ENCODE measurements at places on chromosomes 13 and 19. TPM values are rescaled to one million over a fixed set of nuclear protein-coding genes. Genes with fewer than 3 reads are reported as not detected.

PRR20B gene
- not detected for total RNA-seq

LYL1 gene
- total RNA-seq: 2.1 TPM

ZNF20 gene
- 26.4 TPM for total RNA-seq

SIGLEC11 gene
- total RNA-seq: 0.09 TPM

GAPDHS gene
- not detected for total RNA-seq

ZNF600 gene
- total RNA-seq: 12.7 TPM

DUXA gene
- not detected for total RNA-seq

CGB5 gene
- not detected for total RNA-seq

GRCh38 chr13:94967183-94968039, 255.1 kb upstream of the SOX21 start:
- peak; percentile 64 for ATAC-seq

GRCh38 chr19:8142513-8142900, 6.9 kb downstream of the FBN3 start:
- no peak for ATAC-seq

GRCh38 chr13:45454204-45454603, 10.5 kb upstream of the COG3 start:
- ATAC-seq: no peak

GRCh38 chr13:98526182-98526512, 50.8 kb downstream of the STK24 start:
- ATAC-seq: no peak

DNA sequence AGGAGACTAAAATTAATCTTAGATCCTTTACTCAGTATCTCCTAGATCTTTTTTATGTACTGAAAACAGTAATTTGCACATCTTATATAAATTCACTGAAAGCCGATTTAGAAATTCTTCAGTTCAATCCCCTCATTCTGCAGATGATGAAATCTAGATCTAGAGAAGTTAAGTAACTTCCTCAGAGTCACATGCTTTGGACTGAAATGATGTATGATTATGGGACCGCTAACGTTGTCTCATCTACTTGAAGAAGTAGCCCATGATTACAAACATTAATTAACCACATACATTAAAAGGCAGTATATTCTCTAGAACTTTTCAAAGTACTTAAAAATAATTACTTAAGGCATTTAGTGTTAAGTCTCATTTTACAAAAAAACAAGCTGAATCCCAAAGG, 37.8 kb downstream of the ELF1 start:
- ATAC-seq: no peak

- ATAC-seq: peak; percentile 52
Observed at GRCh38 chr19:41928221-41928683, at the start of gene ERFL. ERFL (minus strand) TSS chr19:41928449; CDS start chr19:41912919, 15,530 bp downstream.

GRCh38 chr19:801030-801860, 4.0 kb downstream of the PTBP1 start:
- no peak for ATAC-seq

GRCh38 chr13:93230261-93230855, 3.8 kb downstream of the GPC6 start:
- no peak for ATAC-seq

GRCh38 chr19:9535934-9536333, 2.5 kb downstream of the ZNF426 start:
- ATAC-seq: no peak

DNA sequence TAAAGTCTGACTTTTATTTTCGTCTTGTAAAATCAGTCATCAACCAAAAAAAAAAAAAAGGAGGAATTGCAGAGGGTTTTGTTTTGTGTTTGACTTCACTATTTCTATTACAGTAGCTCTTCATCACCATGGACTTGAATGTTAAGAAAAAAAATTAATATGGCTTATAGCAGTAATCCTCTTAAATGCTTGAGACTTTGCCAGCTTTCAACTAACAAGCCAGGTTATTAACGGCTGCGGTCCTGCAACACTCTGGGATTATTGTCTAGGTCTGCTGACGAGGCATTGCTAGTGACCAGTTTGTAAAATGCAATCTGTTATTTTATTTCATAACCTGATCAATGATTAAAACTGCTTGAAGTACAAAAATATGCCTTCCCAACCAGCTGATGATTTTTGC, 647.2 kb upstream of the KLHL1 start:
- ATAC-seq: no peak

DNA sequence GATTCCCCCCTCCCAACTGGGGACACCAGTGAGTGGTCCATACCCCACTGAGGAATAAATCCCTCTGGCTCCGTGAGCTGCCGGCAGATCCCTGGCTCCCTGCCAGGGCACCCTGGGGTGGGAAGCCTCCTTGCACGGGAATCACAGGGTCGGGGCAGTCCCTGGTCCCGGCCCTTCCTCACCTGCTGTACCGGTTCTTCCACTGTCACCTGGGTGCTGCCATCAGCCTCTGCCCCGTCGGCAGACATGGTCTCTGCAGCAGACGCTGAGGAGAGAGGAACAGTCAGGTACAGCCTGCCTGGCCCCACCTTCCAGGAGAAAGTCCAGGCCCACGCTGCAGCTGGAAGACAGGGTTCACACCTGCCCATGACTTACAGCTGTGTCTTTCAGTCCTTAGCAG, 6.3 kb downstream of the PLIN3 start:
- ATAC-seq: no peak

GRCh38 chr13:98454389-98454881, 122.5 kb downstream of the STK24 start:
- peak; percentile 68 for ATAC-seq

DNA sequence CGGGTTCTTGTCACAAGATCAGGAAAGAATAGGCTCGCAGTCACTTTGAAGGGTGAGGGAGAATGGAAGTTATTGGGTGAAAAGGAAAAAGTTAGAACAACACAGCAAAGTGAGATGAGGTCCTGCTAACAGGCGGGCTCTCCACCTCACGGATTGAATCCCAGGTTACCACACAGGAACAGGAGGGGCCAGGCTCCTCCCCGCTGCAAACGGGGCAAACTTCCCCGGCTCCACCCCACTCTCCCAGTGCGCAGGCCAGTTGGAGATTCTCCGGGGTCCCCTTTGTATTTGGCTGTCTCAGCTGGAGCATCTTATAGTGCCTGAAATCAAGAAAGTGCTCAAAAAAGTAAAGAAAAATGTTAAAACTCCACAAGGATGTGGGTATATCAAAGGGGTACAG, 78.3 kb upstream of the IPO5 start:
- ATAC-seq: no peak

- no peak for ATAC-seq
Observed at GRCh38 chr13:29324601-29325000, 270.9 kb downstream of the SLC7A1 start.

GRCh38 chr19:54478677-54479266, 5.7 kb upstream of the CDC42EP5 start:
- peak; percentile 65 for ATAC-seq

GRCh38 chr19:13794398-13794756, 866 bp upstream of the ZSWIM4 start:
- peak; percentile 1 for ATAC-seq

GRCh38 chr13:25871389-25872125, 180.3 kb downstream of the SHISA2 start:
- ATAC-seq: no peak

- ATAC-seq: no peak
Observed at GRCh38 chr19:21434516-21434915, 37.6 kb downstream of the ZNF493 start.

- ATAC-seq: no peak
Observed at GRCh38 chr13:59312776-59313175, 851.0 kb downstream of the DIAPH3 start.

DNA sequence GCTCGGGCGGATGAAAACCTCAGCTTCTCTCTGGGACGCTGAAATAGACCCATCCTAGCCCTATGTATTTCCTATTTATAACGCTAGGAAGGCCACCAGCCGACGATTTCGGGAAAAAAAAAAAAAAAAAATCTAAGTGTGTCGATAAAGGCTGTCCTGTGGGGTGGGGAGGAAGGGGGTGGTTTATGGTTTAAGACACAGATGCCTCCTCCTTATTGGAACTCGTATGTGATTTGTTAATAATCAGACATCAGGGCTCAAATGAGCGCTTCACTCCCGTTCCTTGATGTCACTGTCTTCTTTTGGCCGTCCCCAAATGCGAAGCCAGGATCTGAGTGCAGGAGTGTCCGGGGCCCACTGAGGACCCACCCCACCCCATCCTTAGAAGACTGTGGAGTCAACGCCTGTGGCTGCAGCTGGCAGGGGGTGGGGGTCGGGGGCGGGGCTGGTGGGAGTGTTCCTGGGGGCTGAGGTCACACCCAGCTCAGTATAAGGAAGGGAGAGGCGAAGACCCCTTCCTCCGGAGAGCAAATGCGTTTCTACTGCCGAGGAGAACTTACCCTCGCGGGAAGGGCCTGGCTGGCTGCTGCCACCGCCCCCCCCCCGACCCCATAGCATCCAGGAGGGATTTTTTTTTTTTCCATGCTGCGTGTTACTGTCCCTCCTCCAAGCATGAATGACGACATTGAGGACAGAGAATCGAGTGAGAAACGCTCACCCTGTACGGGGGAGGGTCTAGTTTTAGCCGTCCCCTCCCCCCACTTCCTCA, 971 bp downstream of the ATCAY start:
- peak; percentile 67 for ATAC-seq

GRCh38 chr19:46298479-46299003, 1.7 kb downstream of the HIF3A start:
- ATAC-seq: no peak

DNA sequence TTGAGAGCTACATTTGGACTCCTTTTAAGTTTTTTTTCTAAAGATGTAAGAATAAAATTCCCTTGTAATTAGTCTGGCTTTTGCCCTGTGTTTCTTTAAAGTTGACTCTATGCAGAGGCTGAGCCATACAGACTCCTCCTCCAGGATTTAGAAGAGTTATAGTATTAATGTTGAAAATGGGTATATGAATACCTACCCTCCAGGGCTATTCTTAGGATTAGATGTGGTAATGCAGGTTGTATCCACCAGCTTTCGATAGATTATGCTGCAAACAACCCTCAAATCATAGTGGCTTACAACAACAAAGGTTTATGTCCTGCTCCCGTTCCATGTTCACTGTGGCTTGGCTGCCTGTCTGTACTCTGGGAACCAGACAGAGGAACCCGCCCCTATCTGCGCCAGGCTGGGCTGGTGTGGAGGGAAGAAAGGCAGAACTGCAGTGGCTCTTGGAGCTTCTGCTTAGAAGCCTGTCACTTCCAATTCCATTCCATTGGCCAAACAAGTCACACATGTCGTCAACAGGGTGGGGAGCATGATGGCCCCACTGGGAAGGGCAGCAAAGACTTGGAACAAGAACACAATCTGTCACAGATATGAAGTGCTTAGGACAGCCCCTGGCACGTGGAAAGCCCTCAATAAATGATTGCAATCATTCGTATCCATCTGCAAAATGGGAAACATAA, 290.8 kb downstream of the FOXO1 start:
- ATAC-seq: peak; percentile 71

GRCh38 chr19:12720851-12721655, 2.7 kb downstream of the TNPO2 start:
- ATAC-seq: no peak

- no peak for ATAC-seq
Observed at GRCh38 chr13:113383089-113383488, 19.2 kb upstream of the GRTP1 start.

GRCh38 chr19:39444598-39445195, 685 bp upstream of the SUPT5H start:
- no peak for ATAC-seq

DNA sequence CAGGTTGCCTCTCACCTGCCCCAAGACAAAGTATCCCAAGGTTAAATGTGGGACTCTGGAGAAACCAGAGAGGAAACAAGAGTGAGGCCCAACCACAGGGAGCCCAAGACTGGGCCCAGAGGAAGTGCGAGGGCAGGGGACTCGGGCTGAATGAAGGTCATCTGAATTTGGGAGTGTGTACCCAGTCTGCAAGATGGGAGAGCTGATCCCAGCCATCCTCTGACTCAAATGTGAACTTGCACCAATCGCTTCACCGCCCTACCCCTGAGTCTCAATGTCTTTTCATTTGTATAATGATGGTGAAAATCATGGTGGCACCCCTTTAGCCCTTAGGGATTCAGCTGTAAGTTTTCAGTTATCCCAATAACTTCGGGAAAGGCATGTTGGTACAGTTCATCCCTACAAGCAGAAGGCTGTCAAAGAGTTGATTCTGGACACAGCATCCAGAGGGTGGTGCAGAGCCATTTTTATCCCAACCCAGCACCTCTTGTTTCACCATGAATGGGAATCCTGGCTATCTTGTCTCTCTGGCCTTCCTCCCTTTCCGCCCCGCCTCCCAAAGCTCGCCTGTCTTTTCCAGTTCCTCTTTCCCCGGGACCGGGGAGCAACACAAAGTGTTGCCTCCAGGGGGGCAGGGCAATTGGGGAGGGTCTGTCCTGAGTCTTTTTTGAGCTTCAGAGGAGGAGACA, 123.4 kb downstream of the NUFIP1 start:
- ATAC-seq: no peak

DNA sequence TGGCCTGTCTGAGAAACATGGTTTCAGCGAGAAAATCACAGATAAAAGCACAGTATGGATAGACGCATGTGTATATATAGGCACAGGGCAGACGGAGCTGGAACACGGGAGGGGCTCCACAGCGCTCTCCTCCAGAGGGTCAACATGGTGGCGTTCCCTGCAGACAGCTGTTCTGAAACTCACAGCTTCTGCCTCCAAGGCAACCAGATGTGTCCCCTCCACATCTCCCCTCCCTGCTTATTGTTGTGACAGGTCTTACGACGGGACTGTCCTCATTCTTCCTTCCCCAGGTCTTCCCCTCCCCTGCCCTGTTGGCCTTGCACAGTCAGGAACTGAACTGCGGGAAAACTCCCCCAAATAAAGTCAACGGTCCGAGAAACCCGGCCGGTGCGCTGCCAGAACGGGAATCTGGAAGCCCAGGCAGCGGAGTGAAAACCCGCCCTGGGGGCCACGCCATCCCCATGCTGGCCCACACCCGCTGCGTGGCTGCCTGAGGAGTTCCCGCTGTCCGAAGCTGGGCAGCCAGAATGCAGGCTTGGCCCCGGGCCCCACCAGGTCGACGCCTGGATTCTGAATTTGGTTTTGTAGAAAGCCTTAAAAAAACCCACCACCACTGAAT, 2.6 kb upstream of the TIMM13 start:
- no peak for ATAC-seq

GRCh38 chr13:111184458-111185401, 69.6 kb downstream of the ARHGEF7 start:
- peak; percentile 65 for ATAC-seq

GRCh38 chr13:109746364-109746763, 40.0 kb downstream of the IRS2 start:
- ATAC-seq: no peak

GRCh38 chr19:55352040-55352439, 2.5 kb downstream of the COX6B2 start:
- ATAC-seq: peak; percentile 2

GRCh38 chr19:33374236-33374714, 766 bp downstream of the CEBPG start:
- no peak for ATAC-seq

GRCh38 chr13:109724603-109725002, 61.8 kb downstream of the IRS2 start:
- no peak for ATAC-seq

GRCh38 chr13:98447881-98448641, 128.8 kb downstream of the STK24 start:
- no peak for ATAC-seq
